Smooth muscle cell of bladder (primary cell): ENCODE measurements at places on chromosomes 11 and 22. TPM values are rescaled to one million over a fixed set of nuclear protein-coding genes. Genes with fewer than 3 reads are reported as not detected.

CCDC89 gene
- 3.3 and 4.3 TPM in 2 replicates for total RNA-seq

GSTT2 gene
- total RNA-seq, result 0.09 and 0.14 TPM in 2 replicates

GPR83 gene
- total RNA-seq, result under 0.01 TPM in 1 of 2 replicates, not detected in the other

GUCD1 gene
- 197 and 209 TPM in 2 replicates for total RNA-seq

GAB4 gene
- total RNA-seq, result not detected in 2 replicates

MAPK8IP1 gene
- 7.7 and 8.1 TPM in 2 replicates for total RNA-seq

FOXR1 gene
- total RNA-seq, result not detected in 2 replicates

TRIM49 gene
- not detected in 2 replicates for total RNA-seq

TCN2 gene
- 2.0 and 2.4 TPM in 2 replicates for total RNA-seq

MS4A4E gene
- not detected in 2 replicates for total RNA-seq

NEAT1 gene
- 155 and 432 TPM in 2 replicates for total RNA-seq
